Right renal cortex interstitium (tissue), 3 donors: ENCODE measurements at places on chromosomes 4 and X.

- DNase-seq: no peak
These were observed 352.8 kb downstream of the DHRSX start for GRCh38 chrX:2147928-2148327.

DNA sequence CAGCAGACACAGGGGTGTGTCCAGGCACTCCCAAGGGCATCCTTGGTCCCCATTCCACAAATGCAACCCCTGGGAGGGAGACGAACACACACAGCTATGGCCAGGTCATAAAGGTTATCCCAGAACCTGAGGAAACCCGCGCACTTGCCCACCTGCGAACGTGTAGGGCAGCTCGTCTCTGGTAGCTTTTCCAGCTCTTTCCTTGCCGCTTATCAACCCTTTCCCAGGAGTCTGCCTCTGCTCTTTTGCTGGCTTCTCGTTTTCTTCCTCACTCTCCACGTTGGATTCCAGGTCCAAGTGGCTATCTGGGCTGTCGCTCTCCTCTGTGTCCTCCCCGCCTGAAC lies 13.5 kb downstream of the NOP14 start:
- DNase-seq: no peak

GRCh38 chrX:115344885-115345614 lies 55.5 kb downstream of the LUZP4 start:
- DNase-seq: peak; percentile 27

DNA sequence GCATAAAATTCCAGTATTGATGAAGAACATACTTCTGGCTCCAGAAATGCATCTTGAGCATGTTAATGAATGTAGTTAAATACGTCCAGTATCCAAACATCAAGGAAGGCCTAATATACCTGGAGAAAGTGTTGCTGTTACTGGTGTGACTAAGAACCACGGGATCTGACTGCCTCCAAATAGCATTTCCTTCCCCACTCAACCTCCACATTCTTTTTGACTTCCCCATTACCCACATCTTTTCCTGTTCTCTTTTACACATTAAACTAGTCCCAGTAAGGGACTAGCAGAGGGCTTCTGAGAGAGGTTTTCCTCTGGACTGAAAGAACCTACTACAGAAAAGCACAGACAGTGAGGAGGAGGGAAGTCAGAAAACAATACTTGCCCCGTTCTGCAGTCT lies 482.8 kb upstream of the HTR2C start:
- no peak for DNase-seq

GRCh38 chr4:37139987-37140386 lies 104.6 kb upstream of the NWD2 start:
- no peak for DNase-seq

DNA sequence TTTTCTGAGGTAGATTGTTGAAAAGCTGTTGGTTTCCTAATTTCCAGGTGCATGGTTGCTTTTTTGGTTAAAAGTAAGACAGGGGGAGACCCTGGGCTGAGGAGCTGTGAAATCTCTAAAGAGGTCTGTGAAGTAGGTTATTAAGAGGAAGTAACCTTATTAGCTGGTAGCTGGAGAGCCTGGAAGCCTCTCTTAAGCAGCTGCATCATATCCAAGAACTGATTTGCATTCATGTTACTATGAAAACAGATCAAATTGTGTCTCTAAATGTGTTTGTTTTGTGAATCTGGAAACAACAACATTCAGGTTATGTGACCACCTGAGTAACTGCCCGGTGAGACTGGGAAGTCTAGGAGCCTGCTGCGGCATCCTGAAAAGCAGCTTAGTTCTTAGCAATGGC lies 54.1 kb downstream of the ARHGAP10 start:
- DNase-seq: no peak

- DNase-seq: no peak
These were observed 112.1 kb downstream of the AFAP1 start for GRCh38 chr4:7827566-7827965.

- DNase-seq: no peak
These were observed 7.9 kb downstream of the LRPAP1 start for GRCh38 chr4:3524349-3524748.

DNA sequence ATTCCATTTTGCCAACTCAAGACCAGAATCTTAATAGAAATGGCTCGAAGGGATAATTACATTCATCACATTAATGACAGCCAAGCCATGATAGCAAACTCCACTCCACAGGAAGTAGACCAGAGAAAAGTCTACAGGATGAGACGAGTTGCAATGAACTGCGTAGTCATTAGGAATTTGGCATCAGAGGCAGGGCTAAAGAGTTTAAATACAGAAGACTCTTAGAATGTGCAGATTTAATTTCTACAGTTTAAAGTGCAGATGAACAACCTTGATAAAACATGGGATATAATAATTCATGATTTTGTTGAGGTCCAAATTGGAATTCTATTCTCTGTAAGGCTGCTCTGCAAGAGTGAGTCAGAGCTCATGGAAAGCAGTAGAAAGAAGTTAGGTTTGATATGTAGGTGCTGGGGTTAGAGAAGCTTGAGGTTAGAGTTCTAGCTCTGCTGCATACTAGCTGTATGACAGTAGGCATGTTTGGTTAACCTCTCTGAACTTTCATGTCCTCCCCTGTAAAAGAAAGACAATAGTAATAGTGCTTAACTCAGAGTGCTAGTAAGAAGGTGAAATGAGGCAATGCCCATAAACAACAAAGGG lies 32.2 kb downstream of the LNX1 start:
- no peak for DNase-seq

- DNase-seq: no peak
These were observed 206.3 kb downstream of the SLC7A11 start for GRCh38 chr4:138035781-138036258.

- DNase-seq: no peak
These were observed 33.5 kb upstream of the CYBB start for GRCh38 chrX:37746218-37746941.

GRCh38 chrX:1222531-1223241 lies 10.2 kb upstream of the CRLF2 start:
- no peak for DNase-seq

GRCh38 chr4:174352061-174352819 lies 68.5 kb downstream of the CEP44 start:
- DNase-seq: no peak

GRCh38 chrX:98755912-98756311 lies 1654.2 kb downstream of the PCDH19 start:
- no peak for DNase-seq

- no peak for DNase-seq
These were observed 156.9 kb downstream of the SLIT2 start for GRCh38 chr4:20408611-20409010.

DNA sequence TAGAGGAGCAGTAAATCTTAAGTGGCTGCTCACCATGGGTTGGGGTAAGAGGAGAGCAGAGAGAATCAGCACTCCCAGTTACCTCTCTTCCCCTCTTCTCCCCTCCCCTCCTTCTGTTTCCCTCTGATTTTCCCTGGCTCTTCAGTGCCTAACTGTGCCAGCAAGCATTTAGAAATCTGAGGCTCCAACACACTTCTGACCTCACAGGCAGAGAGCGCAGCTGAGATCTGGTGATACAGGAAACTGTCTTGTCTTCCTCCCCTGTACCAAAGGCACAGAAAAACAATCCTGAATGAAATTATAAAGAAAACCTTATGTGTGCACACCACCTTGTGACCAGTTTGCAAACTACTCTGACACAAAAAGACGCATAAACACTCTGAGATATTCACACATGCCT lies 82.4 kb upstream of the SMIM10 start:
- no peak for DNase-seq

DNA sequence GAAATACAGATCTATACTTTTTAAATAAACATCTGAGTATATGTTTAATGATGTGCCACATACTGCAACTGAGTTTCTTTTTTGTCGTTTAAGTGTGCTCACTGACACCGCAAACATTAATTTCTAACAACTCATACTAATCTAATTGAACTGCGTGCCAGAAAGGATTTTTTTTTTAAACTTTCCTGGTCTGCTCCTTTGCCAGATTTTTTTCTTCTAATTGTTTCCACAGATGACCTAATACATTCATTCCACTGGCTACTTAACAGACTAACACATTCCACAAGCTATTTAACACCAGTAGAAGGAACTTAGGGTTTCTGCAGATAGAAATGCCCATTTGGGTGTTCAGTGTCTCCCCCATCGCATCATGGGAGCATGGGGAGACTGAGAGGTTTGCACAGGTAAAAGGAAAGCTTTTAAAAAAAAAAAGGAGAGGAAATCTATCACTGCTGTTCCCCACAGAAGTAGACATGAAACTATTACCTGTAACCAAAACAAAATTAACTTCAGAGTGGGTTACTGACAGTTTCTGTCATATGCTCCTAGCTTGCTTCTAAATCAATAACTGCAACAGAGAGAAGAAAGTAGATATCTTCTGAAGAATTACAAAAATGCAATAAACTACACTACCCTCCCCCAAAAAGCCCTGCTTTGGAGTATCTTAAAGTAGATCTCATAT lies 31.6 kb downstream of the SH3KBP1 start:
- no peak for DNase-seq

DNA sequence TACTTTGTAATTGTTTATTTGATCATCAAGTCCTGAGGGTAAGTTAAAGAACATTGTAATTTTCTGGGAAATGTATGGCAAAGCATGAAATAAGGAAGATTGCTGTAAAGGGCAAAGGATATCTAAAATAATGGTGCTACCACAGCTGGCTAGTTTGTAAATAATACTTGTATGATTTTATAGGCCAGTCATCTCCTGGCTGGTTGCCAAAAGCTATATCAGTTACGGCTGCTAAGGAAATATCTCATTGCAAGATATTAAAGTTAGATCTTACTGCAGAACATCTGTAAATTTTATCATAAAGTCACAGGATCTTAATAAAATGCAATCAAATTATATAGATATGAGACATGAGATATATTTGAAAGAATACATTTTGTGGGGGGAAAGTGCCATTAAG lies 150.8 kb upstream of the CXCL13 start:
- DNase-seq: no peak
